Dorsolateral prefrontal cortex (tissue), 122 donors: ENCODE measurements at places on chromosomes 1 and 21. TPM values are rescaled to one million over a fixed set of nuclear protein-coding genes. Genes with fewer than 3 reads are reported as not detected.

GRCh38 chr1:159958719-159959380 lies 4.8 kb upstream of the SLAMF9 start:
- DNase-seq: no peak

DNA sequence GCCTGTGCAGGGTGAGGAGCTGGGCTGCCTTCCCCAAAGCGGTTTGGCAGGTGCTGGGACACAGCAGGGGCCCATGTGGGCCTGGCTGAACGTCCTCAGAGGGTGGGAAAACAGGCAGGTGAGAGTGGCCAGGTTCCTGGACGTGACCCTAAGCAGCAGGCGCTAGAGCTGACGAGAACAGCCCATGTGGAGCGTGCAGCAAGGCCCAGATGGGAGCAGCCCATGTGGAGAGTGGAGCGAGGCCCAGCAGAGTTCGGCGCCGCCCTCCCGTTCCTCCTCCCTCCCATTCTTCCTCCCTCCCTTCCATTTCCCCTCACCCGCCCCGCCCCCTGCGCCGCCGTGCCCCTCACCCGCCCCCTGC lies 314.4 kb upstream of the VAMP3 start:
- DNase-seq: no peak

The SPRR2A gene
- total RNA-seq: not detected

- DNase-seq: no peak
These were observed 510.1 kb downstream of the PLA2G4A start for GRCh38 chr1:187338762-187339412.
